Fibroblast of skin of left quadriceps (primary cell): ENCODE measurements at places on chromosomes 4 and X.

DNA sequence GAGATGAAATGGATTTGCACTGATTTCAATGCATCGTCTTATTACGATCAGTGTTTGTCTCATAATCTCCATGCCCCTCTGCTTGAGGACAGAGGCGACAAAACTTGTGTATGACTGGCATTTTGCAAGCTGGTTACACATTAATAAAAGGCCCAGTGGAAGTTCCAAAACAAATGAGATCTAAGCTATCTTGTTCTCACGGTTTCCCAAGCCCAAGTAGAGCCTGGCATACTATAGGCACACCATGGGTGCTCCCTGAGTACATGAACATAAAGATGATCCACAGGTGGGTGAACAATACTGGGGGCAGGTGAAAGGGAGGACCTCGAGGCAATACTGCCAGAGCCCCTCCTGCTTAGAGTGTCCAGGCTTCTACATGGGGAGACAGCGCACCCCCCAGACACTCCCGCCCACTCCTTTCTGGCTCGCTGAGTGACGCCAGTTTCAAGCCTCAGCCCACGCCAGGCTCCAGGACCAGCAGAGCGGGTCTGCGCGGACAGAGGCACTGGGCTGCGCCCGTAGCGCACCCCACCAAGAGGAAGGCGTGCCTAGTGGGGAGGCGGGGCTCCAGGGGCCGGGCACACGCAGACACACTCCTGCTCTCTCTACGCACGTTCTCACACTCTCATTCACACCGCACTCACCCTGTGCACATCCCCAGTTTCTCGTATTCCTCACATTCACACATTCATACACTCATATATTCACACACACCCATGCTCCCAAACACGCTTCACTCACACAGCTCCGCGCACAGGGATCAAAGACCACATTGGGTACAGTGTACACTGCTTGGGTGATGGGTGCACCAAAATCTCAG lies 8.9 kb upstream of the GSX2 start:
- DNase-seq = no peak

DNA sequence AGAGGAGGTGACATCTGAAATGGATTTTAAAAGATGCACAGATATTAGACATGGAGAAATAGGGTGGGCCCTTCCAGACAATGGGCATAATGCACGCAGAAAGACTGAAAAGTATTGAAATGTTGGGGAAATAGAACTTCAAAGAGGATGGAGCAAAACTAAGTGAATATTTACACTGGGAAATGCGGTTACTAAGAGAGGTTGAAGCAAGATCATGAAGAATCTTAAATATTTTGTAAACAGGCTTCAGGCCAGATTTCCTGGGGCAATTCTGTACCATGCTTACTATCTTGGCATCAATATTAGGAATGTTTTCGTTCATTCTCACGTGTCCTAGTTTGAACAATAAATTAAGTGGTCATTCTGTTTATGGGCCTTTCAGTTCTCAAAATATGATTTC lies 216.3 kb downstream of the ADAMTS3 start:
- no peak for DNase-seq

DNA sequence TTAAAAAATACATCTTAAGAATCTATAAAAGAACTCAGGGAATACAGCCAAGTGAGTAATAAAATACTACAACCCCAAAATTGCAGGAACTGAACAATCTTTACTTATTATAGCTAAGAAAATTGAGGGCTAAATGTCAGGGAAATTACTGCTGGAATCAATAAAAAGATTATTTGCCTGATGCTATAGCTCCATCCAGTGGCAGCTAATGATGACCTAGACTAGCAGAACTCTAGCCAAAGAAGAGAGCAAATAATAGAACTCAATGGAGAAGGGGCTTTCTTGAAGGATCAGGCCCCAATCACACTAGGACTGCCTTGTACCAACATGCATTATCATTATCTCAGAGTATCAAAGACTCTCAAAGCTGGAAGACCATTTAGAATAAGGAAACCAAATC lies 85.0 kb upstream of the FAM241A start:
- no peak for DNase-seq

DNA sequence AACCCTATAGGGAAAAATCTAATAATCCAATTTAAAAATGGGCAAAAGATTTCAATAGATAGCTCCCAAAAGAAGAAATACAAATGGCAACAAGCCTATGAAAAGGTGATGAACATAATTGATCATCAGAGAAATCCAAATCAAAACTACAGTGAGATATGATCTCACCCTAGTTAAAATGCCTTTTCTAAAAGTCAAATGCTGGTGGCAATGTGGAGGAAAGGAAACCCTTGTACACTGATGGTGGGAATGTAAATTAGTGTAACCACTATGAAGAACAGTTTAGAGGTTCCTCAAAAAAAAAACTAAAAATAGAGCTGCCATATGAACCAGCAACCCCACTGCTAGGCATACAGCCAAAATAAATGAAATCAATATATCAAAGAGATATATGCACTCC lies 44.5 kb downstream of the STPG2 start:
- no peak for DNase-seq

DNA sequence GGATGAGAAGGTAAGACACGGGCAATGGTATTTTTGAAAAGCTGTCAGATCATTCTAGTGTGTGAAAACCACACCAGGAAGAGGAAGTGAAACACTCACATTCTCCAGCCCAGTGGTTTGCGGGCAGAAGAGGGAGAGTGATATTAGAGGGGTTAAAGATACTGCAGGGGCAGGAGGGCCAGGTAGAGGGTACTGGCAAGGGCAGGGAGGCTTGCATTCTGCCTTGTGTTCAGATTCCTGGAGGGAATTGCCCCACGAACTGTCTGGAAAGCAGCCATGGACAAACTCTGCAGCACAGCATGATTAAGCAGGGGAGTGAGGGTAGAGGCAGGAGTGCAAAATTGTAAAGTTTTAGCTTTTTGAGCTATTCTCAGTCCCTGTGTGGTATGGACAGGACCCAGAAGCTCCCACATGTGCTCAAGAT lies 30.9 kb downstream of the NIPAL1 start:
- no peak for DNase-seq

GRCh38 chr4:5757091-5757490 lies 46.1 kb downstream of the EVC start:
- DNase-seq = no peak

DNA sequence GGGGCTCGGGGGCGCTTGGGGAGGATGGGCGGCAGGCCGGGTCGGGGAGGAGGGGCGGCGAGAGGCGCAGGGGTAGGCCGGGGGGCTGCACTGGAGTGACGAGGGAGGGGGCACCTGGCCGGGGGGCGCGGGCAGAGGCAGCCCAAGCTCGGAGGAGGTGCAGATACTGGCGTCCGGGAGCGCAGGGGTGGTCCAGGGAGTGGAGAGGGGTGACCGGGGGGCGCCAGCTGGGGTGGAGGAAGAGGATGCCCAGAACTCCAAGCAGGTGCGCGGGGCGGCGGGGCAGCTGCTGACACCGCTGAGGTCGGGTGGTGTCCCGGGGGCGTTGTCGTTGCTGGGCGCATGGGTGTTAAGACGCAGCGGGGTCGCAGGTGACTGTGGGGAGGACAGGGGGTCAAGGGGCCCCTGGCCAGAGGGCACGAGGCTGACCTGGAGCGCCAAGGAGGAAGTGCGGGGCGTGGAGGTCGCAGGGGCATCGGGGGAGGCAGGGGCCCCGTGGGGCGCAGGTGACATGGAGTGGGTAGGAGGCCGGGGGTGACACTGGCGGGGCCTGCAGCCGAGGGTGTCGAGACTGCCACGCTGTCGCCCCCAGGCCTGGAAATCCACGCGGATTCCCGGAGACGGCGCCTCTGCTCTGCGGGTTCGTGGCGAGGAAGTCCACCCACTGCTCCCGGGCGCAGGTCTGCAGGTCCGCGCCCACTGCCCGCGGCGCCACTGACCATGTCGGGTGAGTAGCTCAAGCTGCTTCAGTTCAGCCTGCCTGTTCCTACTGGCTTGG lies 928 bp downstream of the GYG2 start:
- no peak for DNase-seq

- no peak for DNase-seq
Measured at GRCh38 chr4:30460818-30461217, 259.4 kb upstream of the PCDH7 start.

DNA sequence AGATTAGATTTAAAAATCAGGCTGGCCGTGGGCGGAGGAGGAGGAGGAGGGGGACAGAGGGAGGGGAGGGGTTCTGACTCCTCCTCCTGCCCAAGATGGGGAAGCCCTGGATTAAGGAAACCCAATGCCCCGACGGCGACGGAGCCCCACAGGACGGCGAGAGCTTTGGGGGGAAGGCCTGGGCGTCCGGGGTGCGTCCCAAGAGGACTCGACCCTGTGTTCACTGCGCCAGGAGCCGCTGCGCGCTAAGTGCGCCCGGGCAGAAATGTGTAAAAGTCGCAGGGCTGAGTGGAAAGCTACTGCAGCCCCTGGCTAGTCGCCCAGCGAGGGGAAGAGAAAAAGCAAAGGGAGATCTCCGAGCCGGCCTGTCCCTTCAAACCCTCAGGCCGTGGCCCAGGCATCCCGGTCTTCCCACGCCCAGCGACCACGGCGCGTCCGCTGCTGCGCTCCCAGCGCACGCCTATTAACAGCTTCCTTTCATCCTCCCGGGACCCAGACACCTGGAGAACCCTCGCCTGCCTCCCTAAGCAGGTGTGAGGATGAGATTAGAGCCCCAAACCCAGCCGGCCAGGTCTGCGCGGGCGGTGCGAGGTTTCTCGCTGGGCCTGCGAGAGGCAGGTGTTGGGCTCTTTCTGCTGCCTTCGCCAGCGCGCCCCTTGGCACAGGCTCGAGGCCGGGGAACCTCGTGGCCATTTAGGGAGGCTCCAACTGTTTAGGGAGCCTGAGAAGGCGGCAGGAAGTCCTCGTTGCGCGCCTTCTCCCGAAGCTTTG lies 1.4 kb upstream of the RPS6KA3 start:
- no peak for DNase-seq

DNA sequence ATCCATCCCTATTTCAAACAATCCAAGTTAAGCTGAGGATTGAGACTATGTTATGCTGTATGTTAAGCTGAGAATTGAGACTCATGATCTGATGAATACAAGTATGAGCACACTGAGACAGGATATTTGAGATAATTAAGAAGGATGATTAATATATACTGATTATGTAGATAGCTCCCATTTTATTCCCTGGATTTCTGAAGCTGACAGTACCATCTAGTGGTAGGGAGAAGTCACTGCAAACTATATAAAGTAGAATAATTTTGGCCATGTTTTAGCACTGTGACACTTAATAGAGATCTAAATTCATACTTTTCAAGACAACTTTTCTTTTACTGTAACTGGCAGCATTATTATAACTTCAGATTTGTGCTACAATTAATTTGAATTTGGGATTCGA lies 63.8 kb upstream of the HPRT1 start:
- DNase-seq = no peak

DNA sequence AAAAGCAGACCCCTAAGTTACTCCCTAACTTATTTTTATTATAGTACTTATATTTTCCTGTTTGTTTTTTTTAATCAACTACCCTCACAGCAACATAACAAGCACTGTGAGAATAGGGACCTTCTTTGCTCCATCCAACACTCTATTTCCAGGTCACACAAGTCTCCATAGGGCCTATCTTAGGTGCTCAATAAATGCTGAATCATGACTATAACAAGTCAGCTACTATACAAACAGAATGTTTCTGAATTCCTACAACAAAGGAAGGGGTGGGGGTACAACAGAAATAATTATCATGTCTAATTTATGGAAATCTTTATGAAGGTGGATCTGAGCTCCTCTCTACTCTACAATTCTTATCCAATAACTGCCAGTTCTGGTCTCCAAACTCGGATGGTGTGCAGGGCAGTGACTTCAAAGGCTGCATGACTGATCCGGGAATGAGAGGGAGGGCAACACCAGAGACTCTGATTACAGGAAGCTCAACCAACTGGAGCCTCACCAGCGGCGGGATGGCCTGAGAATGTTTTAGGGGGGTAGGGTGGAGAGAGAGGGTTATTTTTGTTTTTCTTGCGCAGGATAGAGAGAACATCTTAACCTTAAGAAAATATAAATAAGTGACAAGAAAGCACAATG lies 71.1 kb downstream of the HADH start:
- DNase-seq = no peak

- no peak for DNase-seq
Measured at GRCh38 chr4:169626331-169627282, 6.2 kb downstream of the CLCN3 start.

GRCh38 chr4:52659001-52659721 lies at the start of gene USP46:
Gene USP46, minus strand, starts transcription at chr4:52659301. Its CDS starts 151 bp downstream, at chr4:52659150.
- peak; percentile 52 for DNase-seq

DNA sequence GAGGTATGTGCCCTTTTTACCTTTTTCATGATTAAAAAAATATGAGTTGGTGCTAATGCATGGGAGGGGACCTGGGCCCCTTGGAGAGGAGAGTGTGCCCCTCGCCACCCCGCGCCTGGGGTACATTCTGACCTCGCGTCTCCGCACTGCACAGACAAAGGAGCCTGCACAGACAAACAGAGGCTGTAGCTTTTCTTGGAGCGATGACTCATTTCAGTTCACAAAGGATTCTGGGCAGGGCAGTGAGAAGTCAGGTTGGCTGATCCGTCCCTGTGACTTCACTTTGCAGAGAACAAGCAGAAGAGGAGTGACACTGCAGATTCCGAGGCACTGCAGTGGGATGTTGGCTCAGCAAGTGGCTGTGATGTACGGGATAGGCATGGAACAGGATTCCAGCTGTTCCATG lies 82.9 kb downstream of the STOX2 start:
- DNase-seq = peak; percentile 50

GRCh38 chr4:86558258-86558657 lies 35.9 kb upstream of the PTPN13 start:
- DNase-seq = no peak

GRCh38 chrX:39740078-39740477 lies 357.7 kb downstream of the BCOR start:
- no peak for DNase-seq

DNA sequence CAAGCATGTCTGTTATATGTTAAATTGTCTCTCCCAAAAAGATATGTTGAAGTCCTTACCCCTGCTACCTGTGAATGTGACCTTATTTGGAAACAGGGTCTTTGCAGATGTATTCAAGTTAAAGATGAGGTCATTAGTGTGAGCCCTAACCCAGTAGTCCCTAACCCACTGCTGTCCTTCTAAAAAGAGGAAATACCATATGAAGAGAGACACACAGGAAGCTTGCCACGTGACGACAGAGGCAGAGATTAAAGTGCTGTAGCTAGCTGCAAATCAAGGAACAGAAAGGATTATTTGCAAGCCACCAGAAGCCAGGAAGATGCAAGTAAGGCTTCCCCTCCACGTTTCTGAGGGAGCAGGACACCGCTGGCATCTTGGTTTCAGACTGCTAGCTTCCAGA lies 150.1 kb downstream of the HNRNPD start:
- DNase-seq = no peak

DNA sequence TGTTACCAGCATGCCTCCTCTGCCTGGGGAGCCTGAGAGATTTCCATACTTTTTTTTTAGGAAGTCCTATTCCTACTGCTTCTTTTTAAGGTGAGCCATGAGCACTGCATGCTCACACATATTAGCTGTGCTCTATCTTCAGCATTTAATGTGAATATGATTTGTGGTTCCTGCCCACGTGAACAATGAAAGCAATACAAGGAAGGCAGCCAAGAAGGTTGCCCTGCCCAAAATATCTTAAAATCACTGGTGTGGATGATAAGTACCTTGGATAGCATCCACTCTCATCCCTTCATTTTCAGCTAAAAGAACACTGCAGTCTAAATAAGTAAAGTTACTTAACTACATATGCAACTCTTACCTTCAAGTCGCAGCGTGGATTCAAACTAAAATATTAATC lies 607.5 kb downstream of the PACRGL start:
- DNase-seq = no peak
